ENCODE measurements at places on chromosomes 13 and 19.

DNA sequence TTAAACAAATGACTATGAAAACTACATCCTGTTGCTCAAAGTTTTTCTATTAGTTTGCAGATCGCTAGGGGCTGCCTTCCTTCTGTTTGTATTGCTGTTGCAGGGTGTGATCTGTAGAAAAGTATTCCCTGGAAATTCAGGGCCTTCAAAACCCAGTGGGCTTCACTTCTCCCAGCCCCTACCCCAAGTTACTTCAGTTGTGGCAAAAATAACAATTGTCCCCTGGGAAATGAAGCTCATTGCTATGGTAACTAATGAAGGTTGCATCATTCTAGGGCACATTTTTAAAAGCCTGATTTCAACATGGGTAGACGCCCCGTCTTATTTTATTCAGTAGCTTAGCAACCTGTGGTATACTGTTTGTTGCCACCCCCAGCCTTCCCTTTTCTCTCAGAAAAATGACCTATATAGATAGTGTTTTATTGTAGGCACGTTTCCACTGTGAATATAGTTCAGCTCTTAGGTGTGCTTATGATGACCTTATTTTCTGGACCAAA lies 60.9 kb downstream of the WDFY2 start:
- DNase-seq = peak; percentile 52

GRCh38 chr13:40388617-40389016 lies 277.8 kb downstream of the FOXO1 start:
- DNase-seq = peak; percentile 87

DNA sequence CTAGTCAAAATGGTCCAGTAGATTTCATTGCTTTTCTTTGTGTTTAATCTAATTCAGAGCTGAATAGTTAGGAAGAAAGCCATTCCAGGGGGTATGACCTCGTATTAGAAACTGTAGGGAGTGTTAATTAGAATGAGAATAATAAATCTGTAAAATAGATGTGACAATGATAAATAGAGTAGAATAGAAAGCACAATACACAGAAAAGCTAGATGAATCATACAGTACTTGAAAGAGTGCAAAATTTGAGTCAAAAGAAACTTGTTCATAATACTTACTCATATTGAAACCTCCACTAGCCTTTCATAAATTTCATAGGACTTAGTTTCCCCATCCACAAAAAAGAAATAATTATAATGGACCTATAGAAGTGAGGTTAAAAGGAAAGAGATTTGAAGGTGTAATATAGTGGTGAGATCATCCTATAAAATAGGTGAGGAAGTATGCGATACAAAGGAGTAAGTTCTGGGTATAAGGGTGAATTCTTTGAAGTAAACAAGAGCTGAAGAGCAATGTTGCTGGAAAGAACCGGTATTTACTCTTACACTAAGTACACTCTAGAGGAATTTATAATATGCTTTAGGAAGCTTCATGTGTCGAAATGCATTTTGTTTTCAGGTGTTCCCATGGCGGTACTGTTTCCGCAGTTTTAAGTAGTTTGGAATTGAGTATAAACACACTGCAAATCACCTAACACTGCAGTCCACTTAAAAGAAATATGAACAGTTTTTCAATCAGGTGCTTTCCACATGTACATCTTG lies 21.9 kb downstream of the PCDH17 start:
- no peak for DNase-seq

- no peak for DNase-seq
Observed at GRCh38 chr13:20704459-20705069, 1.1 kb downstream of the IL17D start.

DNA sequence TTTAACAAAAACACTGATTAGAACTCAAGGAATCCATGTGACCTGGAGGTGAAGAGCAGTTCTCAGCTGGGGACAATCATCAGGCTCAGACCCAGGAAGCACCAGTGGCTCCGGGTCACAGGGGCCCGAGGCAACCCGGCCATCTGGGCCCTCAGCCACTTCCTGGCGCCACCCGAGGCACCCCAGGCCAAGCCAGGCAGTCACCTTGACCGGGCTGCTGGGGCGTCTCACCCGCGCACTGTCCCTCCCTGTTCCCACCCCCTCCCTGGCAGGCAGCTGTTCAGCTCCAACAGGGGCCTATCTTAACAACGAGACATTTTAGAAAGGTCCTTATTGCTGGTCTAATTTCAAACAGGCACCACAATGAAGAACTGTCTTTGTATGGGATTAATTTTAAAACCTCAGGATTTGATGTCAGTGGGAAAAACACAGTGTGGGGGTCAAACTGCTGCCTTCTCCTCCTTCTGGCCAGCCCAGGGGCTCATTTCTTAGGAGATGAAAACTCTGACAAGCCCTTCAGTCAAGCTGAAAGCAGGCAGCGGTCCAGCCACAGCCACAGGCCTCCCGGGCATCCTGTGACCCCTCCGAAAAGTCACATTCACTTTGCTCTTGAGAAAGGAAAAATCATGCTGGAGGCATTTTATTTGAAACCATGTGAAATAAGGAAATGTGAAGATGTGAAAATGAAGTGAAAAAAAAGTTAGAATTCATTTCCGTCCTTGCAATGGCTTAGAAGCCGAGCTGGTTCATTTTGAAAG lies 83.3 kb downstream of the KCTD15 start:
- DNase-seq = no peak

DNA sequence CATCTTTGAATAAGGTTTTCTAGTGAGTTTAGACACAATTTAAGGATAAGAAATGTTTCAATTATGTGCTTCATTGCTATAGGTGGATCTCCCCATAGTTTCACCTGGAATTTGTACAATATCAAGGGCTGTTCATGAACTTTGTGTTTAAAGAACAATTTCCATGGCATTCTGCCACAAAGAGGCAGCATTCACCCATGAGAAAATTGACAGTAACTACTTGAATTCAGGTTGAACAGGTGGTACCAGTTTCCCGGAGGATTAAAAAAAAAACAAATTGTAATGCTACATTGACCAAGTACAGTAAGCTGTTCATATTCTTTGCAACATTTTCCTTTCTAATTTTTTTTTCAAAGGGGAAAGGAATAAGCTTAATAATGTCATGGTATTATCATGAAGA lies 9.1 kb downstream of the SLITRK5 start:
- no peak for DNase-seq

All from T-cell (primary cell).